ENCODE measurements at places on chromosomes 3 and 15.

DNA sequence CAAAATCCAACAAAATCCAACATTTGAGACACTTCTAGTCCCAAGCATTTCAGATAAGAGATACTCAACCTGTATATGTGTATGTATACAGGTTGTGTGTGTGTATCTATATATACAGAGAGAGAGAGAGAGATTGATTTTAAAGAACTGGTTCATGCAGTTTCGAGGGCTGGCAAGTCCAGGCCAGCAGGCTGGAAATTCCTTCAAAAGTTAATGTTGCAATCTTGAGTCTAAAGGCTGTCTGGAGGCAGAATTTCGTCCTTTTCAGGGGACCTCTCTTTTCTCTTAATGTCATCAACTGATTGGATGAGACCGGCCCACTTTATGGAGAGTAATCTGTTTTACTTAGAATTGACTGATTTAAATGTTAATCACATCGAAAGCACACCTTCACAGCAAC is 199.6 kb upstream of the IL12A start:
- DNase-seq: no peak

DNA sequence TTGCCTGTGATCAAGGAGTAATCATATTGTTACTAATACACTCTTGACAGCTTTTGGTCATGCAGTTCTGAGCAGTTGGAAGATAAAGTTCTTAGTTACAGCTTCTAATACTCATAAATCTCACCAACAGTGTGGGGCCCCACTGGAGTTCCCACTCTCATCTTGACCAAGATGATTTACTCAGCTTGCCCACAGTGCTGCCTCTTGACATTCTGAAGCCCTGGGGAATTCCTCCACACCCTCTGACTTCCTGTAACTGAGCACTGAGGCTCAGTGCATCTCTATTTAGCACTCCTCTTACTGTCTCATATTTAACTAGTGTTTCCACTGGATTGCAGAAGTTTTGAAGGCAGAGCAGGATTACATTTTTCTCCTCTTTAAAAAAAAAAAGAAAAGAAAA is 1.9 kb upstream of the ARL6IP5 start:
- peak; percentile 88 for DNase-seq

- DNase-seq: peak; percentile 33
These were observed 68.4 kb downstream of the HES1 start for GRCh38 chr3:194204042-194204987.

- no peak for DNase-seq
These were observed 4.9 kb upstream of the KY start for GRCh38 chr3:134655706-134656105.

DNA sequence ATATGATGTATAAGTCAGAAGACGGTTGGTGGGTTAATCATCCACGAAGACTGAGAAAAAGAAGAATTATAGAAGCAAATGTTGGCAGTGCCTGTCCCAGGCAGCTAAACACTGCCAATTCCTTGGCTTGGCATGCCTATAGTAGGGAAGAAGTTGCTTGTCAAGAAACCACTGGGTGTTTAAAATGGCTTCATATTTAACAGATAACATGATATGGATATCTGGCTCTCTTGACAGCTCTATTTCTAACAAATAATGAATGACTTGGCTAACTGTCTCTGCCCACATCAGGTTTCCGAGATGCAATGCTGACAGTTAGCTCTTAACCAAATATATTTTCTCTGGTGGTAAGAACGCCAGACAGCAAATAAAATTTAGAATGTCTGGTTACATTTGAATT is 341.7 kb upstream of the KCNMB2 start:
- no peak for DNase-seq

- peak; percentile 50 for DNase-seq
These were observed 15.4 kb upstream of the BFSP2 start for GRCh38 chr3:133384331-133385027.

DNA sequence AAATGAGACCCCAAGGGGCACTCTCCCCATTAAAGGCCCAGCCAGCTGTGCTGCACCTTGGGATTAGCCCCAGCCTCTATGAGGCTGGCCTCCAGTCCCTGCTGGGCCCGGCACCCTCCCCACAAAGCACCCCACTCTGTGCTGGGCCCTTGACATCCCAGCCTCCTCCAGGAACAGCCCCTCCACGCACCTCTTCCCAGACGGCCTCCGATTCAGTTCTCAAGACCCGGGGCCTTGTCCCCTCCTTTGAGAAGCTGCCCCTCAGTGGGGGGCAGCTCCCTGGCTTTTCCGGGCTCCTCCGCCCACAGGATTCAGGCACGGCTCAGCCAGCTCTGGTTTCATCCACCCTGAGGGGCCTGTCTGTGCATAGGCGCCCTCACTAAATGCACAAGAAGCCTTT is 144.1 kb downstream of the LRRK1 start:
- DNase-seq: no peak

GRCh38 chr15:80828796-80829195 is 49.6 kb downstream of the CEMIP start:
- DNase-seq: no peak

- DNase-seq: no peak
These were observed 183.8 kb upstream of the MCTP2 start for GRCh38 chr15:94047566-94047965.

Measured in activated T-cell treated with anti-CD3 and anti-CD28 coated beads, Interleukin-2, amount 50 U/mL, for 72 hours (primary cell).